Gastrocnemius medialis (tissue), 4 donors: ENCODE measurements at places on chromosomes 16 and 17.

GRCh38 chr17:74201250-74201649 lies 2.2 kb upstream of the RPL38 start:
- peak; percentile 36 for DNase-seq
- H3K4me1 ChIP-seq, result peaks cover 15% of the 10 kb centered on the region
- H3K27ac ChIP-seq, result no peak overlapping the region
- peaks cover 24% of the 10 kb centered on the region for H3K27me3 ChIP-seq

DNA sequence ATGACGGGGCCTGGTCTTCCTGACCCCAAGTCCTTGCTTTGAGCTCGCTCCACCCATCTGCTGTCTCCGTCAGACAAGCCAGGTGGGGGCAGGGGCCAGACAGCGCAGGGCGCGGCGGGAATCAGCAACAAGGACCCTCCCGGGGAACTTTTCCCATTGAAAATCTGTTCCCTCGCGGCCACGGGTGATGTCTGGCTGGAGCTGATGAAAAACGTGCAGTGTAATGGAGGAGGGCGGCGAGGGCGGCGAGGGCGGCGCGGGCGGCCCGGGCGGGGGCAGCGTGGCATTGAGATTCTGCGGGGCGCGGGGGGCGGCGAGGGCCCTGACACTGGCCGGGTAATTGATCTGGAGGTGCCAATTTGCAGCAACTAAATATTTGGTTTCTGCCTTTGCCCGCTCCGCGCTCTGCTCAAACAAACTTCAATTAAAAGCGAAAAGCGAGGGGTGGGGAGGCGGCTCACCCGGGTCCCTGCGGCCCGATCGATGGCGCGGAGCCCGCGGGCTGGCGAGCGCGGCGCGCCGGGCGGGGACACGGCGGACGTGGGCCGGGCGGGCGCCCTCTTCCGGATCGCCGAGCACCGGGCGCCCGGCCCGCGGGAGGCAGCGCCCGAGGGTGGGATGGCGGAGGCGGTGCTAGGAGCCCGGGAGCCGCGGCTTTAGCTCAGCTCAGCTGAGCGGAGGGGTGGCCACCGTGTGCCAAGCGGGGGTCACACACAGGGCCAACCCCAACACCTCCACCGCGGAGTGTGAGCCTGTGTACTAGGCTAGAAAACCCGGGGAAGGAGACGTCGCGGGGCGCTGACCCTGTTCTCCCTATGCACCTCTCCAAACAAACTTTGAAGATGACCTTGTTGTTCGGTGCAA lies 32.4 kb downstream of the DCAKD start:
- H3K4me3 ChIP-seq, result peak overlapping the region; percentile 55
- H3K4me1 ChIP-seq, result peaks cover 17% of the 10 kb centered on the region
- no peaks in the 10 kb centered on the region for H3K27me3 ChIP-seq
- no peak for DNase-seq
- H3K27ac ChIP-seq, result no peak overlapping the region

DNA sequence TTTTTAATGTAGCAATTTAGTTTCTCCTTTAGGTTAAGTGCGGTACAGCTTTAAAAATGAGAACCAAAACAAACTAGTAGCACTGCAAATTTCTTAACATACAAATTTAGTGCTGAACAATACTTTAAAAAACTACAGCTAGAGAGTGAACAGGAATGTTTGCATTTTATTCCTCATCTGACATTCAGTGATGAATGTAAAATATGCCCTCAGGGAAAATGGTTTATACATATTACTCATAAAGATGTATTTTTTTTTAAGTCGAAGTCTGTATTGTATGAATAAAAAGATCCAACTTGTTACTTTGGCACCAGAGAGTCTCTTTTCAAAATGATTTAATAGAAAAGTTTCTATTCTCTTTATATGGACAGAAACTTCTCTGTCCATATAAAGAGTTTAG lies 96.8 kb downstream of the BRIP1 start:
- no peaks in the 10 kb centered on the region for H3K27me3 ChIP-seq
- H3K4me3 ChIP-seq, result no peak overlapping the region
- H3K36me3 ChIP-seq, result no peaks in the 10 kb centered on the region
- H3K27ac ChIP-seq, result no peak overlapping the region
- no peak for DNase-seq

- no peaks in the 10 kb centered on the region for H3K36me3 ChIP-seq
- no peak for DNase-seq
- H3K27ac ChIP-seq, result no peak overlapping the region
- H3K4me1 ChIP-seq, result peaks cover 7% of the 10 kb centered on the region
- H3K27me3 ChIP-seq, result no peaks in the 10 kb centered on the region
- no peak overlapping the region for H3K4me3 ChIP-seq
Measured at GRCh38 chr17:44348234-44348987, 3.3 kb downstream of the GRN start.

GRCh38 chr17:15309793-15310192 lies 31.6 kb downstream of the TEKT3 start:
- DNase-seq, result no peak
- no peak overlapping the region for H3K4me3 ChIP-seq
- peak overlapping the region; percentile 37 for H3K27ac ChIP-seq
- H3K4me1 ChIP-seq, result peaks cover 25% of the 10 kb centered on the region

- H3K4me1 ChIP-seq, result no peaks in the 10 kb centered on the region
- no peaks in the 10 kb centered on the region for H3K36me3 ChIP-seq
- no peak for DNase-seq
- H3K27ac ChIP-seq, result no peak overlapping the region
- no peaks in the 10 kb centered on the region for H3K27me3 ChIP-seq
Measured at GRCh38 chr16:53870831-53871230, 166.9 kb downstream of the FTO start.

DNA sequence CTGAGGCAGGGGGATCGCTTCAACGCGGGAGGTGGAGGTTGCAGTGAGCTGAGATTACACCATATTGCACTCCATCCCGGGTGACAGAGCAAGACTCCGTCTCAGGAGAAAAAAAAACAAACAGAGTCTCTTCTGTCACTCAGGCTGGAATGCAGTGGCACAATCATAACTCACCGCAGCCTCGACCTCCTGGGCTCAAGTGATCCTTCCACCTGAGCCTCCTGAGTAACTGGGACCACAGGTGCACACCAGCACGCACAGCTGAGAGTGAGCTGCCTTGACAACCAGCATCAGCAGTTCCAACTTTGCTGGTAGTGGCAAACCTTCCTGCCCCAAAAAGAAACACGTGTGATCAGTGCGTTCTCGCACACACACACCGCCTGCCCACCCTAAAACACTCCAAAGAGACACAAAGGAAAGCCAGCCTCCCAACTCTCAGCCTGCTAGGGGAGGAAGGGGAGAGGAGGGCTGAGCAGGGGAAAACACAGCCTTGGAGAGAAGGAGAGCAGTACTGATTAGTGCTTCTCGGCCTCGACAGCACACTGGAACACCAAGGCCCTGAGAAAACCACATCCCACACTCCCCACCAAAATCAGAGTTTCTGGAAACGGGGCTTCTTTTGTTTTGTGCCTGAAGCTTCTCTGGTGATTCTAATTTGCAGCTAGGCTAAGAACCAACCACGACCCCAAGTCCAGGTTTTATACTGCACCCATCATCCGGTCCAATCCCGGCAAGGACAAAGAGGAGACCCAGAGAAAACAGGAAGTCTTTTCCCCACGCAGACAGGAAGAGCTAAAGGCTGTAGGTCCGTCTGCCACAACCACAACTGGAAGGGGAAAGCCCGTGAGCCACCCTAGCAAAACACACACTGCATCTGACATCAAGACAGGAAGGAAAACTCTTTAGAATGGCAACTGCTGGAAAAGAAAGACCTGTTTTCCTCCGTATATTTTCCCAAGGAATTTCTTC lies 28.8 kb downstream of the ZCCHC14 start:
- no peak for DNase-seq
- peaks cover 56% of the 10 kb centered on the region for H3K4me1 ChIP-seq
- no peaks in the 10 kb centered on the region for H3K27me3 ChIP-seq
- H3K36me3 ChIP-seq, result peaks cover 10% of the 10 kb centered on the region

DNA sequence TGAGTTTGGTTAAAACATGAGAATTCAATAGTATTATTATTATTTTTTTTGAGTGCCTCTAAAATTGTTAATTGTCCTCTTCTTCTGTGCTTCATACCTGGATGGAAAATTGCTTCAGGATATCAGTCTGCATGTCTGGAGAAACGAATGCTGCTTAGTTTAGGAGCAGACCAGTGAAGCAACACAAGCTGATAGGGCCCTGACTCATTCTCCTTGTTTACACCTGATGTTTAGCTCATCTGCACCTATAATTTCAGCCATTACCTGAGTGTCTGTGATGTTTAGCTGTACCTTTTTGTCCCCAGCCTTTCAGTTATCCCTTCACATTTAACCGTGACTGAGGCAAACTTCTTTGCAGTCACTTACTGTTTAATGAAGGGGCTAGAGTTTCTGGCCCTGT lies 14.8 kb downstream of the SNTB2 start:
- H3K4me3 ChIP-seq, result no peak overlapping the region
- no peaks in the 10 kb centered on the region for H3K36me3 ChIP-seq
- peaks cover 6% of the 10 kb centered on the region for H3K4me1 ChIP-seq
- no peak for DNase-seq

GRCh38 chr16:57064995-57065394 lies 27.4 kb upstream of the CPNE2 start:
- H3K36me3 ChIP-seq, result no peaks in the 10 kb centered on the region
- no peak for DNase-seq
- H3K4me3 ChIP-seq, result no peak overlapping the region
- no peaks in the 10 kb centered on the region for H3K27me3 ChIP-seq

- no peaks in the 10 kb centered on the region for H3K27me3 ChIP-seq
- no peak overlapping the region for H3K27ac ChIP-seq
- no peak overlapping the region for H3K4me3 ChIP-seq
- no peaks in the 10 kb centered on the region for H3K4me1 ChIP-seq
- no peaks in the 10 kb centered on the region for H3K36me3 ChIP-seq
Measured at GRCh38 chr16:84606081-84606875, 11.6 kb downstream of the COTL1 start.

GRCh38 chr17:27665549-27665948 lies 34.6 kb downstream of the LGALS9 start:
- DNase-seq, result no peak
- no peaks in the 10 kb centered on the region for H3K36me3 ChIP-seq
- H3K4me1 ChIP-seq, result no peaks in the 10 kb centered on the region
- H3K4me3 ChIP-seq, result no peak overlapping the region

- no peaks in the 10 kb centered on the region for H3K27me3 ChIP-seq
- peak overlapping the region; percentile 86 for H3K27ac ChIP-seq
- peaks cover 88% of the 10 kb centered on the region for H3K4me1 ChIP-seq
- no peak overlapping the region for H3K4me3 ChIP-seq
Measured at GRCh38 chr16:68285683-68286082, 21.4 kb downstream of the SLC7A6 start.

GRCh38 chr17:43578404-43578698 lies 32.2 kb upstream of the ETV4 start:
- peak overlapping the region; percentile 52 for H3K27ac ChIP-seq
- no peaks in the 10 kb centered on the region for H3K36me3 ChIP-seq
- DNase-seq, result no peak
- no peaks in the 10 kb centered on the region for H3K27me3 ChIP-seq
